ENCODE measurements at places on chromosomes 4 and X.

GRCh38 chr4:3808597-3808996 is 42.4 kb downstream of the ADRA2C start:
- DNase-seq, result no peak

- DNase-seq, result no peak
These were observed 958.9 kb downstream of the RPA4 start for GRCh38 chrX:97842468-97843199.

DNA sequence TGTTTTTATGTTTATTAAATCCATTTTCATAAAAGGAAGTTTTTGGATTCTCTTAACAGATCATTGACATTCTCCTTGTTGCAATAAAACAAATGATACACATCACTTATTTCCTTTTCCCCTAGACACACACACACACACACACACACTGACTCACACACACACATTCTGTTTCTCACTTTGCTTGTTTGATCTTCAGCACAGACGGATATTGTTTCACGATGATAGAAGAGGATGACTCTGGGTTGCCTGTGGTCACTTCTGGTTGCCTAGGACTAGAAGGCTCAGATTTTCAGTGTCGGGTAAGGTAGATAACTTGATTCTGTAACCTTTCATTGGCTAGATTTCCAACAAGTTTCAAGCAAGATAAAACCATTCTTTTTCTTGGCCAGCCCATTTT is 356.8 kb downstream of the BMPR1B start:
- no peak for DNase-seq

- no peak for DNase-seq
These were observed 188.3 kb downstream of the RASL11B start for GRCh38 chr4:53050361-53050774.

- DNase-seq, result no peak
These were observed 48.1 kb upstream of the TBL1X start for GRCh38 chrX:9416562-9417348.

GRCh38 chr4:101256222-101256621 is 91.1 kb downstream of the PPP3CA start:
- no peak for DNase-seq

DNA sequence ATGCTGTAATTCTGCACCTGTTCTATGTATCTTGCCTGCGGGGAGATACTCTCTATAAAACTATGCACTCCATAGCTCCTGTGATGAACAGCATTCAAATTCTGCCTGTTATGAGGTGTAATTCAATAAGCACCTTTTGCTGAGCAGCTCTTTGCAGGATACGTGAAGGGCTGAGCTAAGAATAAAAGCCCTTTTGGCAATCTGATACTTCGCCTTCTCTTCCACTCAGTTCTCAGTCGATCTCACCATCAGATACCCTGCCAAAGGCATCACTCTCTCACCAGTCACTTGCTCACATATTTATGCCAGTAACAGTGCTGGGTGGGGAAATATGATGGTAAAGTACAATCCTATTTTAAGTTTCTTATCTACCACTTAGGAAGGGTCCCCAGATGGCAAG is 67.2 kb downstream of the RPS3A start:
- DNase-seq, result no peak

- DNase-seq, result no peak
These were observed 161.2 kb upstream of the SPRY1 start for GRCh38 chr4:123235431-123235830.

- DNase-seq, result no peak
These were observed 36.6 kb downstream of the SAT1 start for GRCh38 chrX:23819385-23820234.

DNA sequence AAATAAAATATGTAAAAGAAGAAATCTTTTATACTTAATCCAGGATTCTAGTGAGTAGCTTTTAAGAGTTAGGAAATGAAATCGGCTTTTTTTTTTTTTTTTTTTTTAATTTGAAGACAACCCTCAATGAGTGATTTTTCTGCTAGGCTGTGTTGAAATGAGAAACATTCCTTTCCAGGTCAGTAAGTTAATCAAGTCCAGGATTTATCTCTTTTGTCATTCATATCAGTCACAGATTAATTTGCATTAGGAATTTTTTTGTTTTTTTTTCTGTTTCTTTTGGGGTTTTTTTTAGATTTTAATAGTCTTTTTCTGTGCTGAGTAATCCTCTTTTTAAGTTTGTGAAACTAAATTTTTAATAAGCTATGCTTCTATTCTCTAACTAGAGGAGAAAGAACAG is 448.1 kb downstream of the ADGRL3 start:
- no peak for DNase-seq

- no peak for DNase-seq
These were observed 620.2 kb upstream of the BOD1L1 start for GRCh38 chr4:14247767-14248166.

- DNase-seq, result no peak
These were observed 13.3 kb downstream of the NCAPG start for GRCh38 chr4:17823871-17824669.

- no peak for DNase-seq
These were observed 51.6 kb upstream of the IL2 start for GRCh38 chr4:122508083-122508482.

DNA sequence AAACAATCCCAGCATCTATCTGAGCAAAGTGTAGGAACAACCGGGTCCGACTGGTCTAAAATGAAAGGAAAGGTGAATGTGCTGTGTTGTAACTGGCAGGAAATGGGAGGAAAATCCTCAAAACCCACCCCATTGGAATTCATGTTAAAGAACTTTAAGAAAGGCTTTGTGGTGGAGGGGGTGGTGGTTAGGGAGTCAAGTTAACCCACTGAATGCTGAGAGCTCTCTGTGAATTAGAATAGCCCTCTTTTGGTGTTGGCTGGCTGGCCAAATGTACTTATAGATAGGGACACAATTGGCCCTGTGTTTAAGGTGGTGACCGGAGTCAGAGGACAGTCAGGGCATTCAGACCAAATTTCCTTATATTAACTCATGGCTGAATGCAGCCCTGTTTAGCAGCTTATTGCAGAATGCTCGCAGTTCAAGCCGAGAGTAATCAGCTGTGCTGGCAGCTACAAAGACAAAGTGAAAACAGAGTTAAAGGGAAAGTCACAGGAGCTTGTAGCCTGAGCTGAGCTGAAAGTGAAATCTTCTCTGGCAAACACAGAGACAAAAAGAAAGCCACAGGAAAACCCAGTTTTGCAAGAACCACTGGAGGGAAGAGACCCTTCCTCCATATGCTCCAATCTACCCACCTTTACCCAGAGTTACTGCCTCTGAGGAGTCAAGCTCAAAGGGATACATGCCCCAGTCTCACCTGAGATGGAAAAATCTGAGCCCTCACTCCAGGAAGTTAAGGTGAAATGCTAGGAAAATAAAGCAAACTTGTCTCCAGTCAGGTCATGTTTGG is 38.5 kb upstream of the UGT2B7 start:
- no peak for DNase-seq

- peak; percentile 43 for DNase-seq
These were observed 31.6 kb upstream of the IRAK1 start for GRCh38 chrX:154051201-154051810.

GRCh38 chr4:44646151-44646550 is 5.3 kb downstream of the YIPF7 start:
- no peak for DNase-seq

GRCh38 chr4:138320030-138320429 is 77.9 kb upstream of the SLC7A11 start:
- no peak for DNase-seq

DNA sequence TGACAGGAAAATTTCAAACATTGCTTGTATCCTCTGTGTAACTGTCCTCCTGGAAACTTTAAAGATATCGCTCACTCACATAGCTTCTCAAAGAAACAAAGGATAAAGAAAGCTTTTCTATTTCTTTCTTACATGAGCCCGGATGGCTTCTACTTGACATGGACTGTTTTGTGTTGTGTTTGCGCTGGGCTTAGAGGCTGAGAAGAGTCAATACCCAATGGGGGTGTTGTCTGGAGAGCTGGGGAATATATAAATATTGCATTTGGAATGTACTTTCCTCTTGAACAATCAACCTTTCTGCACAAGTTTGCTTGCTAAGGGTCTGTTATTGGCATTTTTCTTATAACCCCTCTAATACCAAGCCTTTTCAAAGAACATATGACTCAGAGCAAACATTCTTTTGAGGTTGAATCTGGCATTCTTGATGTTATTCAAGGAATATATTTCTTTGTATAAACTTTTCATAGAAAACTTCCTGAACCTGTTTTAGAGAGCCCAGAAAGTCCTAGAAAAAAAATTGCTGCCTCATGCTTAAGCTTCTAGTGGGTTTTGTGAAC is 331.9 kb downstream of the PACRGL start:
- DNase-seq, result no peak

DNA sequence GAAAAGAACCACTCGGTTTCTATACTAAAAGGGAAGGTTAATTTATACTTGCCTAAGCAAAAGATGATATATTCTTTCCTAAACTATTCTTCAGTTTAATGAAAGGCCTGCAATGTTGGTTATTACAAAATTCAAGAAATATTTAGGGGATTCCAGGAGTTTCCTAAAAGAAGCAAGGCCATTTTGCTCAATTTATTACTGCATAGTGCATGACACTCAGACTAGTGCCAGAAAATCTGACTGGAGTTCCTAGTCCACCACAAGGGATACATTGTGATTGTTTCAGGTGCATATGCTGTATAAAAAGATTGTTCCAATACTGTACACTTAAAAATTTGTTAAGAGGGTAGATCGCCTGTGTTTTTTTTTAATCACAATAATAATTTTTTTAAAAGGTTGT is 78.7 kb downstream of the CAPN6 start:
- no peak for DNase-seq

GRCh38 chr4:127000110-127000509 is 632.6 kb upstream of the INTU start:
- no peak for DNase-seq

- DNase-seq, result no peak
These were observed 313.0 kb upstream of the SLC7A11 start for GRCh38 chr4:138555108-138555507.

- no peak for DNase-seq
These were observed 181.4 kb downstream of the RPA4 start for GRCh38 chrX:97065066-97065465.

DNA sequence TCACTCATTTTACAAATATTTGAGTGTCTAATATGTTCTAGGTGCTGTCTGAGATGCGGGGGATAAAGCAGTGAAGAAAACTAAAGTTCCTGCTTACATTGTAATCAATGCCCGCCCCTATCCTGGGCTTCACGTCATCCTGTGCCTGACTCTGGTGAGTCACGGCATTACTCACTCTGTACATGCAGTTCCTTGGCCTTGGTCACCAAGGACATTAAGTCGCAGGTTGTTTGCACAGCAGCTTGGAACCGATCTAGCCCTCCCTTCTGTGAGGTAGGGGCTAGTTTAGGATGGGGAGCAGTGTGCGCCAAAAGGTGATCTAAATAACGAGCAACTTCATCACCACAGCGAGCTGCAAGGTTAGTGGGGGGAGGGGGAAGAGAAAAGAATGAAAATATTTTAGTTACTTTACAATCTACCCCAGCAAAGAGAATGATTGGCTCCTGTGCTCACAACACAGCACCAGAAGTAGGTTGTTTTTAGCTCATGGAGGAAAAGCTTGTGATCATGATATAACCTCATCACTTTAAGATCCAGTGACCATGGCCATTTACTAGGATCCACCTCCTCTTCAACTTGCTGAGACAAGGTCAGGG is 48.0 kb upstream of the HDAC8 start:
- DNase-seq, result no peak

- no peak for DNase-seq
These were observed 1673.4 kb upstream of the PCDH7 start for GRCh38 chr4:29046781-29047180.

- DNase-seq, result no peak
These were observed 79.2 kb upstream of the DKK2 start for GRCh38 chr4:107115185-107115847.

GRCh38 chrX:9383655-9384054 is 81.2 kb upstream of the TBL1X start:
- DNase-seq, result no peak

DNA sequence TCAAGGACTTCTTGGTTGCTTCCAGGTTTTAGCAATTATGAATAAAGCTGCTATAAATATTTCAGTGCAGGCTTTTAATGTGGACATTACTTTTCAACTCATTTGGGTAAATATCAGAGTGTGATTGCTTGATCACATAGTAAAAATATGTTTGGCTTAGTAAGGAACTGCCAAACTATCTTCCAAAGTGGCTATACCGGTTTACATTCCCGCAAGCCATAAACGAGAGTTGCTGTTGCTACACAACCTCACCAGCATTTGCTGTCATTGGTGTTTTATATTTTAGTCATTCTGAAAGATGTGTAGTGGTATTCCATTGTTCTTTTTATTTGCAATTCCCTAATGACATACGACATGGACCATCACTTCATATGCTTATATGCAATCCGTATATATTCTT is 30.9 kb upstream of the SPOCK3 start:
- DNase-seq, result no peak

DNA sequence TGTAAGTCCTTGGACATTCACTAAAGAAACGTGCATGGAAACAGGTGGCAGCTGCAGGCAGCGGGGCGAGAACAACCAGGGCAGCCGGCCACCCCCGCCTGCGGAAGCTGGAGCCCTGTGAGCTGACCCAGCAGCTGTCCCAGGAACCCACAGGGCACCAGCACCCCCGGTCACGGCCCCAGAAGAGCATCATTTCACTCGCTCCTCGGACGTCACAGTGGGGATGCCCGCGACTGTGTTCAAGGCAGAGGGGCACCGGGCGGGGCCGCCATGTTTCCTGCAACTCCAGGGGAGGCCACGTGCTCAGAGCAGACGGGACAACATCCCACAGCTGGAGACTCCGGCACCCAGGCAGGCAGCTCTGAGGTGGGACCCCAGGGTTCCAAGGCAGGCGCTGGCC is 45.0 kb upstream of the CPLX1 start:
- DNase-seq, result no peak

- no peak for DNase-seq
These were observed 178.9 kb downstream of the MID1 start for GRCh38 chrX:10441464-10441863.

DNA sequence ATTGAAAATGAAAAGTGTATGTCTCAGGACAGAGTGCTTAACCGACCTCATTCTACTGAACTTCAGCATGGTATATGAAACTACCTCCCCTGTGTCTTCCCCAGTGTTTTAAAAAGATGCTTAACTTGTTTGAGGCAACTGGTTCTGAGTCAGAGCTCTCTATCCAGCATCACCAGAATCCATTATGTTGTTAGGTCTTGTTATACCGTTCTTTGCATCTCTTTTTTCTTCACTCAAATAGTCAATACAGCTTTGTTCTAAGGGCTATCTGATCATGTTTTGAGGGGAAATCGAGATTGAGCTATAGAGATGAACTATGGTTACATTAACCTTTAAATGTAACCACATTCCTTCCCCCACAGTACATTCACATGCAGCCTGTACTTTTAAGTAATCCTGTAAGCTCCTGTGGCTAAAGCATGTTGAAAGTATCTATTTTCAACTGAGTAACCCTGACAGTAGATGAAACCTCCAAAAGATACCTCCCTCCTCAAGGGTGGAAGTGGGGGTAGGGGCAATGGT is 514.4 kb downstream of the RPA4 start:
- no peak for DNase-seq
